Stimulated activated CD8-positive, alpha-beta memory T cell treated with anti-CD3 and anti-CD28 coated beads, Interleukin-15, amount 100 ng/mL, for 4 hours (primary cell): ENCODE measurements at places on chromosomes 2 and 18.

DNA sequence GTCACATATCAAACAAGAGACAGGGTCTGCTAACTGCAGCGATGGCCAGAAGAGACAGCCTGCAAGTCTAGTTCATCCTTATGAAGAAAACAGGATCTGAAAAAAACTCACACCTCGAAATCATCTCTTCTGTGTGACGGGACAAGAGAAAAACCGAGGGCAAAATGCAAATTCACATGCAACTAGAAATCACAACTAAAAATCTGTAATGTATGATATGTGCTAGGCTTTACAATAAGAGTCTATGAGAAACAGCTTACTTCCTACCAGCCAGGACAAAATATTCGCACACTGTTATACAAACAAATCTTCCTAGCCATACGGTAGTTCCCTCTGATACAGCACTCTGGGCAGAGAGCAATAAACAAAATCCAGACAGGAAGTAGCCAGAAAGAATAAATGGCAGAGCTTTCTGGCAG is 48.8 kb downstream of the ANKRD44 start:
- DNase-seq: no peak

DNA sequence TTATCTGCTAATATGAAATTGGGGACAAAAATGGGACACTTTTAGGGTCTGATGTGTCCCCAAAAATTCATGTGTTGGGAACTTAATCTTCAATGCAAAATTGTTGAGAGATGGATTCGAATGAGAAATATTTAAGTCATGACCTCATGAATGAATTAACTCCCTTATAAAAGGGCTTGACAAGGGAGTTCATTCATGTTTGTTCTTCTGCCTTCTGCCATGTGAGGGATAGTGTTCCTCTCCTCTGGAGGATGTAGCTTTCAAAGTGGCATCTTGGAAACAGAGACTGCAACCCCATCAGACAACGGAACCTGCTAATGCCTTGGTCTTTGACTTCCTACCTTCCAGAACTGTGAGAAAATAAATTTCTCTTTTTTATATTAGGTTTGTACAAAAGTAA is 89.2 kb upstream of the LINC00305 start:
- no peak for DNase-seq

- DNase-seq: no peak
These were observed 6.9 kb upstream of the BOK start for GRCh38 chr2:241551599-241551997.

DNA sequence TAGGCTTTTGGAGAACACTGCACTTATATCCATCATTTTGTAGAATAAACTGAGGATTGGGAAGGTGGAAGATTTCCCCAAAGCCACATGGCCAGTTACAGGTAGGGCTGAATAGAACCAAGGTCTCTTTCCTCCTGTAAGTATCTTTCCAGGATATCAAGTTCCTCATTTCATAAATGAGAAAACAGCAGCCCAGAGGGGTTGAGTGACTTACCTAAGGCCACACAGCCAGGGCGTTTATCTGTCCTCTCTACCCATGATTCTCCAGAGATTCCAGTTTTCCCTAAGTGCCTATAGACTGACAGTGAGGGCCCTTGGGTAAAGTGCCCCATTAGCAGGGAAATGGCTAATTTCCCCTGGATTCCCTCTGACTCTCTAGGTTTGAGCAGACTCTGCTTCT is 132.3 kb upstream of the SKOR2 start:
- DNase-seq: no peak

- DNase-seq: no peak
These were observed 26.0 kb upstream of the GMPPA start for GRCh38 chr2:219472629-219473187.

DNA sequence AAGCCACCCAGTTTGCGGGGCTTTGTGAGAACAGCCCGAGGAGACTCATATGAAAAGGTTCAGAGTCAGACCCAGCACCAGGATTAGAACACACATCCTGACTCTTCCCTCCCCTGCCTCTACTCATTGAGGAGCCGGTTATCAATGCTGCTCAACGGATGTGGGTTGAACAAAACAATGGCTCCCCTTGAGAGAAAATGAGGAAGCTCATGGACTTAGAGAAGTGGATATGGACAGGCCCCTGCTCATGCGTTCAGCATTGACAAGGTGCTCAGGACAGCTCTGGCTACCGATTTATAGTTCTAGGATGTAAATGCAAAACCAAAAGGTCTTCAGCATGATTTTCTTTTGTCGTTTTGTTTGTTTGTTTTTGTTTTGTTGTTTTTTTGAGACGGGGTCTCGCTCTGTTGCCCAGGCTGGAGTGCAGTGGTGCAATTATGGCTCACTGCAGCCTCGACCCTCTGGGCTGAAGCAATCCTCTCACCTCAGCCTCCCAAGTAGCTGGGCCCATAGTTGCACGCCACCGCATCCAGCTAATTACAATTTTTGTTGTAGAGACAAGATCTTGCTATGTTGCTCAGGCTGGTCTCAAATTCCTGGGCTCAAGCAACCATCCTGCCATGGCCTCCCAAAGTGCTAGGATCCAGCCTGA is 32.0 kb upstream of the AGAP1 start:
- no peak for DNase-seq

GRCh38 chr18:55224086-55224625 is 264.9 kb upstream of the CCDC68 start:
- DNase-seq: no peak

DNA sequence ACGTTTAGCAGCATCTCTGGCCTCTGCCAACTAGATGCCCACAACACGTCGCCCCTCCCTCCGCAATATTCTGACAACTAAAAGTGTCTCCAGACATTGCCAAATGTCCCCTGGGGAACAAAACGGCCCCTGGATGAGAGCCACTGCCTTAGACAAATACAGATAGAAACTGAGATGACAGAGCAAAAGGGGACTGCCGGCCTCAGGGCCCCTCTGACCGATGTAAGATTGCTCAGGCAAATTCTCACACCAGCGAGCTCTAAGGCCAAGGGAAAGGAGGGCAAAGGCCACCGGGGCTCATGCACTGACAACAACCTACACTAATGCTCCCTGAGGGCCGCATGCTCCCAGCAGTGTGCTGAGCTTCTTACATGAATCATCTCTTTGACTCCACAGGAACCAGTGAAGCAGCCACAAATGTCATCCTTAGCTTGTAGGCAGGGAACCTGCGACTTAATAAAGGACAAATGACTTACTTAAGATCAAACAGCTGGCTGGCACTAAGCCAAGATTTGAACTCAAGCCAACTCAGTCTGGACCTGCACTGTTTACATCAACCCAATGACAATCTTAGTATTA is 228.5 kb downstream of the TTC32 start:
- DNase-seq: no peak

DNA sequence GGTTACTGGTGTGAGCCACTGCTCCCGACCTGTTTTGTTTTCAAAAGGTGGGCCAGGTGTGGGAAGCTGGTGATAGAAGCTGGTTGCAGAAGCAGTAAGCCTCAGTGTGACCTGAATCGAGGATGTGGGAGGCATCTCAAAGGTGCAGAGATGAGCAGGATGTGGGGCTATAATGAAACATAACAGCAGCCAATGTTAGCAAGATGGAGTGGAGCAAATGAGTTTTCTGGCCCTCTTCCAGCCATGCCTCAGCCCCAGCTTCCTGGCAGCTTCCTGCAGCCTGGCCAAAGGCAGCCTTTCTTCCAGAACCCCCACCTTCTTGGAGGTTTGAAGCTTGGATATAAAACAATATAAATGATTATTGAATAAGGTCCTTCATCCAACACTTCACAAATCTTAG is 184.8 kb downstream of the NCK2 start:
- no peak for DNase-seq

- no peak for DNase-seq
These were observed 309.8 kb downstream of the C1D start for GRCh38 chr2:67752969-67753368.

GRCh38 chr2:164803776-164804466 is 37.7 kb downstream of the COBLL1 start:
- no peak for DNase-seq

GRCh38 chr2:31853521-31853920 is 157.3 kb downstream of the MEMO1 start:
- DNase-seq: no peak

- no peak for DNase-seq
These were observed 182.0 kb upstream of the RND3 start for GRCh38 chr2:150669492-150669891.

GRCh38 chr2:191593622-191594385 is 84.1 kb upstream of the NABP1 start:
- no peak for DNase-seq

DNA sequence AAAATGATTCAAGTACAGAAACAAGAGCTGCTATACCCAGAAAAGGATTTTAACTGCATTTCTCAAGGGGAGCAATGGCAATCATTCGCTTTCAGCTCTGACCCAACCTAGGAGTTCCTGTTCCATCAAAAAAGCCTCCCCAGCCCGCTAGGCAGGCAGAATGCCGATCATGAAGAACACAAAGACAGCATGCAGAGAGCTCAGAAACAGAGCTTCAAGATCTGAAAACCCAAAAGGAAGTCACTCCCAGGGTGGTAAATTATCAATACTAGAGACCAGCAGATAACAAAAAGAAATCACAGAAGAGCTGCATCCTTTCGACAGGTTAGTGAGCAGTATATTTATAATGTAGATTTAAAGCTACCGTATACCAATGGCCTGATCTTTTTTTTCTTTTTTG is 84.8 kb upstream of the CRIM1 start:
- no peak for DNase-seq

DNA sequence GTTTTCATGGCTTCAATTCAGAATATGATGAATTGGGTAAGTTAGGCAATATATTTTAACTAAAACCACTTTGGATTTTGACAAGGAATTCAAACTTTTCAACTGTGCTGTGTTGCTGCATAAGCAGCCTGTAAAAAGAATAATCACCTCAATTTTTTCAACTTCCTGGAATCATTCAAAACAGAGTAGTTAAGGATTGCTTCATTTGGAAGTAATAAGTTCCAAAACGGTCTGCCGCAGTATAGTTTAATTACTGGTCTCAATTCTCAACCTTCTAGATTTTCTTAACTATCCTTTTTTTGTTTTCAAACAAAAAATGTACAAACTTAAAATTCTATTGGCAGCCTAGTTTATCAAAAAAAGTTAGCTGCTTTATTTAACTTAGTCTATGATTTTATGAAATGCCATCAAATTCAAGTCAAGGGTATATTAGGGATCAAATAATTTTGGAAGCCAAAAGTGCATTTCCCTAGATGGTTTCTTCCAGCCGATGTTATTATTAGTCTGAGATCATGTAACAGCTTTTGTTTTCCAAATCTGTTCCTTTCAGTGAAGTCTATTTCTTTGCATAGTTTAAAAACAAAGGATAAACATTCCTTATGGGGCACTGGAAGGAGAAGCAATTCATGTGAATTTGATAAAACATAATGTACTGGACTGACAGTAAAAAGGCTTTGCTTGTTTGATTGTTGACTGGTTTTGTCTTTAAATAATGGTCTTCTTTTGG is 76.1 kb upstream of the ETAA1 start:
- DNase-seq: no peak

- no peak for DNase-seq
These were observed 226.3 kb upstream of the SP5 start for GRCh38 chr2:170488807-170489206.

- no peak for DNase-seq
These were observed 19.3 kb upstream of the CD28 start for GRCh38 chr2:203687165-203687564.

GRCh38 chr18:63299837-63300745 is 19.5 kb downstream of the BCL2 start:
- DNase-seq: no peak

- no peak for DNase-seq
These were observed 259.0 kb downstream of the LOXHD1 start for GRCh38 chr18:46398005-46398404.

DNA sequence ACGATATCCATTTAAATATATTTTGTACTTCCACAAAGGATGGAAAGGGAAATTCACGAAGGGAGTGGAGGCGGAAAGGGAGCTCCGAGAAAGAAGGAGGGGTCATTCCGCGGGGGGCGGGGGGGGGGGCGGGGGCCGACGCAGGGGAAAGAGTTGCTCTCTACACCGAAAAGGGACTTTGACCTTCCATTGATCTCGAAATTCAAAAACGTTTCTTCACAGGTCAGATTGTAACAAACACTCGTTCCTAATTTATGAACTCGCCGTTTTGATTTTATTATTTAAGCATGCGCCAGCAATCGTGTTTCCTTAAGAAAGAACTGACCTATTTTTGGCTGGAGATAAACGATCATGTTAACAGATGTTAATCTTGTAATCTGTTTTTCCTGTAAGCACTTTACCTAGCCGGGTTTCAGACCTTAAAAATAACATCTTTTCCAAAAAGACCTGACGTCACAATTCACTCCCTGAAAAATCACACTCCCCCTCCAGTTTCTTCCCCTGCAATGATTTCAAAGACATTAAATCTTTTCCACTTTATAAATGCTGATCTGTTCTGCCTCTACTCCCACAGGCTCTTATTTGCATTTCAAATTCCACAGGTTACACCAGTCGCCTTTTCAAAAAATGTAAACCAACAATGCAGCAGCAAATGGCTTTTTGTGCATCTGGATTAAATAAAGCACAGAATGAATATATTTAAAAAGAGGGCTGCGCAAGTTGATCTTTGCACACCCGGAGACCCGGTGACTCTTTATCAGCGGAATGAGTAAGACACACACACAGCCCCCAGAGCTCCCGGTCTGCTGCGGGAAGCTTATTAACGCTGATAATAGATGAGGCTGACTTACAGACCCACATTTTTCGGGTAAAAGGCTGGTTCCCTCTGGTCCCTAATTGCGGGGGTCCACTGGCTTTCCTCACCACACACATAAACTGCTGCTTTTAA is 1.6 kb downstream of the ZNF516 start:
- DNase-seq: no peak

GRCh38 chr18:22194151-22194598 is 24.8 kb downstream of the GATA6 start:
- no peak for DNase-seq

DNA sequence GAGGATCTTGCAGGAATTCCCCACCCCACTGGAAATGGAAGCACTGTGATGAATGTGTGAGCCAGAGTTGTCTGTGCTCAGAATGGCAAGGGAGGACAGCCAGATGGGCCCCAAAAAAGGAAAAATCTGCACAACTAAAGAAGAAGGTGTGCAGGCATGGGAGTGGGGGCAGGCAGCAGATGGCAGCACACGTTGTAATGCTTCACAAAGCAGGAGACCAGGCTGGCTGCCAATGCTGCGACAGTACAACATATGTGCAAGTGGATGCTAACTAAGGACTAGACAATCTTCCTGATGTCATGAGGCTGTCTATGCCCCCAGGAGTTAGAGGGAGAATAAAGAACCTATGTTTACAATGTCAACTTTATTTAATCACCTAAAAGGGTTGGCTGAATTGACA is 27.2 kb downstream of the ST6GAL2 start:
- no peak for DNase-seq

GRCh38 chr2:128579825-128580224 is 261.2 kb upstream of the HS6ST1 start:
- no peak for DNase-seq

DNA sequence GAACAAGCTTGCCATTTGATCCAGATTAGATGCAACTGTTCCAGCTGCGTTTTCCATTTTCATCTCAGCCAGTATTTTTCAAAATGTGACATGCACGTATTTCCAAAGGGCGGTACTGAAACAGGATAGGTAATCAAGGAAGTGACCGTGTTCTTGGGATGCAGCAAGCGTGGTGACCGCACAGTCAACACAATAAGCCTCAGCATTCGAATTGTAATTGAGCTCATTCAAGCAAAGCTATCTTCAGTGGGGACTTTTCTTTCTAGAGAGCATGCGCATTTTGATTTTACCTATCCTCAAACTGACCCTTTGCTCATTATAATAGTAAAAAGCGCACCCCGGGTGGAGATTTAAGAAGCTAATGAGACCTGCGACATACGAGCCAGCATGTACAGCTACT is 3.4 kb upstream of the ALPP start:
- no peak for DNase-seq

- DNase-seq: no peak
These were observed 23.1 kb downstream of the EVA1A start for GRCh38 chr2:75537658-75538057.
